BE2C (cell line): ENCODE measurements at places on chromosomes 16 and 17.
A peak's percentile ranks its signal among the peaks of the same experiment; 100 is the strongest.

DNA sequence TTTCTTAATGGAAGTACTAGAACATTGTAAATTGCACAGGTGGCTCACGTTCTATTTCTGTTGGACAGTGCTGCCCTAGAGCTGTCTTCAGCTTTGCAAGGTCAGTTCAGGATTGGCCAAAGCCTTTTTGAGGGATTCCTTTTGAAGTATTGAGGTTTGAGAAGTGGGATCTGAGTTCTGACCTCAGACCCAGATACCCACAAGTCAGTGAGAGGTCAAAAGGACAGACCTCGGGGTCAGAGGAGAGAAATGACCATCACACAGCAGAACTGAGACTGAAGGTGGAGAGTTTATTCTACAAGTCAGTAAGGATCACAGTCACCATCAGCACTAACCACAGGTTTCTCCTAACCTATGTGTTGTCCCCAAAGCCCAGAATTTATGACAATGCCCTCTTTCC is 1.7 kb downstream of the ACSM5 start:
- DNase-seq, result no peak

- peak; percentile 82 for DNase-seq
These were observed 7.0 kb upstream of the TMEM235 start for GRCh38 chr17:78224231-78225087.

DNA sequence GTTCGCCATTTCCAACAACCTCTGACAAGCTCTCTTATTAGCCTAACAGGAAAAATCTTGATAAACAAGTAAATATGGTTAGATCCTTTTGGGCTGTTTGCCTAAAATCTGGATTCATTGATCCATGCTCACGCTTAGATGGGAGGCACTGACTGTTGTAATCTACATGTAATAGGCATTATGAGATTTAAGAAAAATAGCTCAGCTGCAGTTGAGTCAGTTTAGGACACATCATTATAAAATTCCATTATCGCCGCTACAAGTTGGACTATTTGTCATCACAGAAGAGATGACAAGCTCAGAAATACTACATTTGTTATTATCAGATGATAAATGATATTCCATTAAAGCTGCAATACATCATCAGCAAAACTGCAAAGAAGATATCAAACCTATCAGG is 524.0 kb downstream of the TOX3 start:
- no peak for DNase-seq

DNA sequence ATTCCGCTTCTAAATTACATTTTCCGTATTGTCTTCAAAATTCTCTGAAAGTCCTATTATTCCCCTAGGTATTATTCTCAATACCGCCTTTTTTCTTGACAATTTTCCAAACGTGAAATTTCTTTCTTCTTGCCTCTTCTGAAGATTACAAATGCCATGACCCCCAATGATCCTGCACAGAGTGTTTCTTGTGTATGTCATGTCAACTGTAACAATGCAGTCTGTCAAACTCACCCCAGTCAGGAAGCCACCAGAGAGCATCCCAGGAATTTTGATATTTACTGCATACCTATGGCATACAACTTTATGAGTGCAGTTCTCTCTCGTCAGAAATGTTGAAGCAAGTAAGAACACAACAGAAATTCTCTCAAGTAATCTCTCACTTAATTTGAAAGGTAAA is 847.3 kb upstream of the CDH8 start:
- no peak for DNase-seq

DNA sequence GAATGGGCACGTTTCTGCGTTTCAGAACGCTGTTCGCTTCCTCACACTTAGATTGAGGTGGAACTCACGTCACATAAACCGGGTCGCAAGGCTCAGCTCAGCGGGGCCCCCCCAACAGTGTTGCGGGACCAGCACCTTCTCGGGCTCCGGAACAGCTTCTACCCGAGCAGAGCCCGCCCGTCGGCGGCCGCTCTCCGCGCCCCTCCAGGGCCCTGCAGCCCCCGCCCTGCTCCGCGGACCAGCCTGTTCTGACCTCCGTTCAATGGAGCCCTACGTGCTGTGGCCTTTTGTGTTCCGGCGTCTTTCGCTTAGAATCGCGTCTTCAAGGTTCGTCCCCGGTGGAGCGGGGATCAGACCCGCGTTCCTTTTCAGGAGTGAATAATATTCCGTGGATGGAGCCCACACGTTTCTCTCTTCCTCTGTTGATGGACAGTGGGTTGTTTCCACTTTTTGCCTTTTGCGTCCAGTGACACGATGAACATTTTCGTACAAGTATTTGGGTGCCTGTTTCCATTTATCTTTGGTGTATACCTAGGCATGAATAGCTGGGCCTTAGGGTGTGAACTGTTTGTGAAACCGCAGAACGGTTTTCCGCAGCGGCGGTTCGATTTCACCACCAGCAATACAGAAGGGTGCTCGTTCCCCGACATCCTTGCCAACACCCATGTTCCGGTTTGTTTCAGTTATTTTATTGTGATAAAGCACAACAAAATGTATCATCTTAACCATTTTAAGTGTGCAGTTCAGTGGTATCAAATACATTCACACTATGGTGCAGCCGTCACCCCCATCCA is 2.3 kb upstream of the SLC22A31 start:
- no peak for DNase-seq

DNA sequence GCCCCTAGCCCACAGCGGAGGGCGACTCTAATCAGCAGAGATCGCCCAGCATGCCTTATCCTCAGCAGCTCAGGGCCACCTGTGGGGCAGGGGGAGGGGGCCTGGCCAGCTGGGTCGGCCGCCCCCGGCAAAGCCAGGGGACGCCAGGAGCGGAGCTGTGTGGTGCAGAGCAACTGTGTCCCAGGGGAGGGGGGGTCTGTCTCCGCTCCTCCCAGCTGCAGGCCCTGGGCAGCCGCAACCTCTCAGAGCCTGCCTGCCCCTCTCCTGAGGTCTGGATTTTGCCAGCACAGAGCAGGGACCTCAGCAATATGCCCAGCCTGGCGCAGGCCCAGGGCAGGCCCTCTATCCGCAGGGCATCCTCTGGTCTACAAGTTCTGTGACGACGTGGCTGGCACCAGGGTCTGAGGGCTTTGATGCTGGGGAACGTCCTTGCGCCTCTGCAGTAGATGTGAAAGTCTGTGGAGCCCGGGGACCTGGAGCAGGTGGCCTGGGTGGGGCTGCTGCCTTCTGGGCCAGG is 36.5 kb upstream of the SLC38A10 start:
- DNase-seq, result peak; percentile 96

DNA sequence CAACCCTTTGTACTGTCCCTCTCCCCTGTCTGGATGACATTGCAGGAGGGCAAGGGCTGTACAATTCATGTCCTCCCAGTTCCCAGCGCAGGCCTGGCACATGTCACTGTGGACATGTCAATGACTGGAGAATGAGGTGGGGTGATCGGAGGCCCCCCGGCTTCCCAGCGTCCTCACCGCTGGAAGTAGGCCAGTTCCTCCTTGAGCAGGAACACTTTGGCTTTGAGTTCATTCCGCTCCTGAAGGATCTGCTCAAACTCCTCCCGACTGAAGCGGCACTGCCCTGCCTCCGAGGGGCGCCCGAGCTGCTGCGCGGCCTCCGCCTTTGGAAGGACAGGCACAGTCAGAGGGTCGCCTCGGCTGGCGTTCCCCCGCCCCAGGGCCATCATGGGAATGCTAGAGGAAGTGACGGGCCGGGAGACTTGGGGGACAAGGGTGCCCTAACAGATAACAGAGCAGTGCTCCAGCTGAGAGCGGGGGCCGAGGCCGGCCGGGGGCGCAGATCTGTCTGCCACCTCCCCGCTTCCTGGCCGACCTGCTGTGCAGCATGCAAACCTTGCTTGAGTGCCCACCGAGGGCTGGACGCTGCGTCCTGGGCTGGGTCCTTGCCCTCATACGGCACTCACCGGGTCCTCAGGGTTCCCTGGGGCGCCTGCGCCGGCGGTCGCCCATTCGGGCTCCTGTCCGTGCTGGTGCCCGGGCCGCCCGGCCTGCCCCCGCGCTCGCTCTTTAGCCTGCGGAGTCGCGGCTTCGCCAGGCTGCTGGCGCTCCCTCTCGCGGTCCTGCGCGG is 1.3 kb downstream of the RILP start:
- DNase-seq, result peak; percentile 26

GRCh38 chr16:12796498-12796897 is 7.2 kb downstream of the CPPED1 start:
- DNase-seq, result no peak

GRCh38 chr16:10564591-10564990 is 15.8 kb downstream of the EMP2 start:
- no peak for DNase-seq

DNA sequence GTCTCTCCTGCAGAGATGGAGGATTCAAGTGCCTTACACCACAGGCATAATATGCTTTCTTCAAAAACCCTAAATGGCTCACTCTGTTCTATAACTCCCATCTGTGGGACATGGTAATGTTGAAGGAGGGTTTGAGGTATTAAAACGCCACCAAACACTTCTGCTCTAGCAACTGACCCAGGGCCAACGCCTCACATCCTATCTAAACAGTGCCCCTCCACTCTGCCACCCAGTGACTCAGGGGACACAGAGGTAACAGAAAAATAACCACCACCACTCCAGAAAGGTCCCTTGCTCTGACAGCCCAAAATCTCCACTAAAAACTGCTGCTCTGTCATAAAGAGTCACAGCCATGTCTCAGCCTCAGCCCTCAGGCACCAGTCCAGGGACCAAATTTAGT is 17.7 kb downstream of the NPRL3 start:
- DNase-seq, result no peak

DNA sequence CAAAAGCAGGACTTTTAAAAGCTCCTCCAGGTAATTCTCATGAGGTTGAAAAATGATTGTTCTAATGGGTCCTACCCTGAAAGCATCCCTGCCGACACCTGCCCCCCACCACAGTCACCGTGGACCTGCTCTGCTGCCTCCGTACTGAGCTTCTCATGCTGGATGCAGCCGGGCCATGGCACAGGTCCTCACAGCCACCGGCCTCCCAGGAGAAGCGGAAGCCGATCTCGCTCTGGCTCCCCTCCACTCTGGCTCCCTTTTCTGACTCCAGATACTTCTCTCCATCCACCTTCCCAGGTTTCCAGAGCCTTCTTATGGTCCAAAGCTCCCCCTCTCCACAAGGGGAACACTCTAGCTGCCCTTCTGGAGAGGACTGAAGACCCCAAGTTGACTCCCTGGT is 10.2 kb downstream of the RPRML start:
- DNase-seq, result no peak

- DNase-seq, result no peak
These were observed 22.7 kb downstream of the RPH3AL start for GRCh38 chr17:329784-330420.

DNA sequence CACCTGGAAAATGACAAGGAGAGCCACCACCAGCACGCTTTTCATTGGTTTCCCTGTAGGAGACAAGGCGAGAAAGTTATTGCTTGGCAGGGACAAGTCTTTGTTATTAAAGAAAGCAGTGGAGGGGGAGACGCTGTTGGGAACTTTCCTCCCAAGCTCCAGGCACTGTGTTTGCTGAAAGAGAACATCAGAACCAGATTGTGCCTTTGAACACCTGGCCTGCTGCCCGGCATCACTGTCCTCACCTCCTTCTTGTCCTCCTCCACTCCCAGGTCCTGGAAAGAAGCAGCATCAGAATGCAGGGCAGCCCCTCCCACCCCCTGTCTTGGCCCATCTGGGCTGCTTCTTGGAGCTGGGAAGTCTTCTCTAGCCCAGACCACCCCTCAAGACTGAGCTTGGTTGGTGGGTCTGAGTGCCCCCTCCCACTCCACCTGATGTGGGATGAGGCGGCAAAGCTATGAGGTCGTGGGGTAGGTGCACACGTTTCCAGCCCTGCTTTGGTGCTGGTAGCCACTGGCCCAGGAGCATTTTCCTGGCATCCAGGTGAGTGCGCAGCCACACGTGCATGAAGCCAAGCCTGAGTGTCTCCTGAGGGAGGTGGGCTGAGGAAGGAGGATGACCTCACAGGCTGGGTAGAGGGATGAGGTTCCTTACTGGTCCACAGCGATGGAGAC is 6.2 kb downstream of the CCR7 start:
- DNase-seq, result no peak
